ENCODE measurements at places on chromosomes 1 and 21.

- DNase-seq, result no peak
Measured at GRCh38 chr1:3530086-3530925, 75.8 kb downstream of the ARHGEF16 start.

- no peak for DNase-seq
Measured at GRCh38 chr1:151739590-151740355, 18.5 kb downstream of the RIIAD1 start.

DNA sequence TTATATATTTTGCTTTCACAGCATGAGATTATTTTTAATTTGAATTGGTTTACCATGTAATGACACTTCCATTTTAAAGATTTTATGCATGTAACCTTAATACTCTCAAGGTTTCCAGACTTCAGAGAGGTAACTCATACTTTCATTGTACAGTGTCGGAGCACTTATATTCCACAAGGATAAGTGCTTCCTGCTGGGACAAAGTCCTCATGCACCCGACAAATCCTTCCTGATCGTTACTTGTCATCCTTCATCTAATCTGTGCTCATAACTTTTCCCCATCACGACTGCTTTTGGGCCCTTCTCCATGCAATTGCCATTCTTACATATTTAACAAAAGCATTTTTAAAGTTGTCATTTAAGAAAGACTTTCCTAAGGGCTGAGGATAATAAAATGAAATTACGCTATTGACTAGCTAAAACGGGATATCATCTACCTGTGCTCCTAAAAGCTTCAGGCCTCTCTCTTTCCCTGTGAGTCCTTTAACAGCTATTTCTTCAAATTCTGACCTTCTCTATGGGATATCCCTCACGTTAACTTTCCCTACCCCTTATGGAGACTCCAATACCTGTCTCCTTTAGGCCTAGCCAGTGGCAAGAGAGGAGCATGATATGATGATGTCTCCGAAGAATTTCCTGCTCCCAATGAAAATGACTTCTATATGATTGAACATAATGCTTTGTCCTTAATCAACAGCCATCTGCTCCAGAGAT is 59.3 kb downstream of the NCAM2 start:
- DNase-seq, result no peak

DNA sequence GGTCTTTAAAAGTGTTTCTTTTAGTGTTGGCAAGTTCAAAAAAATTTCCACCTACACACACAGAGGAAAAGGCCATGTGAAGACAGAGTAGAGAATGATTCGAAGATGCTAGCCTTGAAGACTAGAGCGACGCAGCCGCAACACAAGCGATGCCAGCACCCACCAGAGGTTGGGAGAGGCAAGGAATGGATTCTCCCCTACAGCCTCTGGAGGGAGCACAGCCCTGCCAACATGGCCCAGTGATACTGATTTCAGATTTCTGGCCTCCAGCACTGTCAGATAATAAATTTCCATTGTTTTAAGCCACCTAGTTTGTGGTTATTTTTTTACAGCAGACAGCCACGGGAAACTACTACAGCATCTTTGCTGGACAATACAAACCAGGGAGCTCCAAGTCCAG is 6.9 kb upstream of the ADAR start:
- no peak for DNase-seq

DNA sequence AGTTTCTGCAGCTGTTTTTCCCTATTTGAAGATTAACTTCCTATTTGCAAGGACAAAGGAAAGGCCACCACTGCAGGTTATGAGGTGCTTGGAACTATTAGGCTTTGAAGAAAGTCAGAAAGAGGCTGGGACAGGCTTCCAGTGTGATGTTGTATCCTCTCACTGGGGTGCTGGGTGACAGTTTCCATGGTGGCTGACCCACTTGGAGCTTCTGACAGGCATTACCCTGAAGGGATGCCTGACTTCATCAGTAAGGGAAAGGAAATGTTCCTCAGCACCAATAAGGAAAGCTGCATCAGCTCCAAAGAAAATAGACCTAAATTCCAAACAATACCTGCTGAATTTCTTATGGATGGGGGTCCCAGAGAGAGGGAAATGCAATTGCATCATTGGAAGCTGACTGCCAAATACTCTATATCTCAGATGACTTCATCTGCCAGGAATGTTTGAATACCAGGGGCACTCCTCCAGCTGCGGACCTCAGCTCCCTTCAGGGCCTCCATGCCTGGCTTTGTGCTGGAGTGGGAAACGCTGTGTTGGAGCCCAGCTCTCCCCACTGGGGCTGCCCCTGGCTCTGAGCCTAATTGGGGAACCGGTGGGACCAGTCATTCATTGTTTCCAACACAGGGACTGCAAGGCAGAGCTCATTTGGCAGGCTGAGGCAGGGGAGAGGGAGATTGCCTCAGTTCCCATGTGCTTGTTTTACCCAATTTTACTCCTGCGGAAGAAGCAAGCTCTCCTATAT is 76.6 kb downstream of the RGL1 start:
- peak; percentile 81 for DNase-seq

DNA sequence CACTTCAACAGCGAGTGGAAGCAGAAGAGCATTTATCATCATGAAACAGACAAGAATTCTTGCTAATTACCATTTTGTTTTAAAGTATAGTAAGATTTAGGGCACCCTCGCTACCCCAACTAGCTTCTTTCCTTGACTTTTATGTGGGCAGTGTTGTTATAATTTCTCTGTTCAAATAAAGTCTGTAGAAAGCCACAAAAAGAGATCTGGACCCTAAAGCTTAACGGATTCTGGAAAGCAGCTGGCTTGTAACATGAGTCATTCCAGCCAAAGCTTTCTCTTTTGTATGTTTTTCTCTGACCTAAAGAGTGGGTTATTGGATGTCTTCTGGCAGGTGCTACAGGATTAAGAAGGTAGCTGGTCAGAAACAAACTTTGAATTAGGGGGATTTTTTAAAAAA is 37.4 kb downstream of the RUNX1 start:
- DNase-seq, result no peak

DNA sequence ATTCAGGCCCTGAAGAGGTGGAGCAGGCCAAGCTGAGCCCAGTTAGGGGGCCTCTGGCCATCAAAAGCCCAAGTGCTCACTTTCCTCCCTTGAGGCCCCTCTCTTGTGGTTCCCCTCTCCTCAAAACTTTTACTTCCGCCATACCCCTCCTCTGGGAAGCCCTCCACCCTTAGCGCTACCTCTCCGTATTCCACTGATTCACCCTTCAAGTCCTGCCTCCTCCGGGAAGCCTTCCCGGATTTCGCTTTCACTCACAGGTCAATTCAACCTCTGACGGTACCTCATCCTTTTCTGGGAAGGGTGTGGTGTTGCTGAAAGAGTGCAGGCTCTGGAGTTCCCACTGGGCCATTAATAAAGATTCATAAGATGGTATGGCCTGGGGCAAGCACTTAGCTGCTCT is 19.1 kb downstream of the SPOCD1 start:
- DNase-seq, result no peak

- no peak for DNase-seq
Measured at GRCh38 chr1:95426772-95427171, 192.8 kb downstream of the RWDD3 start.

- DNase-seq, result no peak
Measured at GRCh38 chr21:29487154-29487553, 188.4 kb downstream of the BACH1 start.

DNA sequence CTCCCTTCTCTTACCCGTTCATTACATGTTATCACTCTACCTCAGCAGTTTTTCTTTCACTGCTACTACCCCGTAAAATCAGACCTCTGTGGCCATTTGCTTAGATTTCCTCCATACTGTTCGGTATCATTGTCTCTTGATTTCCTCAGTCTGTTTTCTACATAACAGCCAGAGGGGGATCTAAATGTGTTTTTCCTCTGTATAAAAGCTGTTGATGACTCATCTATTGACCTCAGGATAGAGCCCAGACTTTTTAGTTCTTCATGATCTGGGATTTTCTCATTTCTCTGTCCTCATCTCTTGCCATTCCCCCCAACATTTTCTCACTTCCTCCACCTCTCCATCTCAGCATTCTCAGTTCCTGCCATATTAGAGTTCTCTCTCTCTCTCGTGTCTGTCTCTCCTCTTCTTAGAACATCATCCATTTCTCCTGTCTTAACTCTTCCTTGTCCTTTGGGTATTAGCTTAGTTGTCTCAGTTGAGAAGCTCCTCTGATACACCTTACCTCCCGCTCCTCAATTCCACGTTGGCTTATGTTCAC is 10.5 kb downstream of the OTUD3 start:
- DNase-seq, result no peak

DNA sequence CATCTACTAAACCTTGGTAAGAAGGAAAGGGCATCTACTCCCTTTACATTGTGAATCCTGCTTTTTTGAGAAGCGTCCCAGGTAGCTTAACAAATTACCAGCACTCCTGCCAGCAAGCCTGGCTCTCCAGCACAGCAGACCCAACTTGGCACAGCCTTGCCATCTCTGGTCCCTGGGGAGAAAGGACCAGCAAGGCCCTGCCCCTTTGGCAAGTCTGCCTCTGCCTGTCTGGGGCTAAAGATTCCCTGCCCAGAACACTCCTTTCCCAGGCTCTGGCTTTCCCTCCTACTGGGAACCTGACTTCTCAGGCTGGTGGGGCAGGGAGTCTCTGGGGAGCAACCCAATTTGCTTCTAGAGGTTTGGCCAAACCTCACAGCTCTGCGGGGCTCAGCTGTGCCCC is 68.5 kb downstream of the ATP2B4 start:
- DNase-seq, result no peak
